COR-L47 (cell line): ENCODE measurements at places on chromosomes 12 and 14.

GRCh38 chr12:38662829-38663228 is 242.6 kb downstream of the CPNE8 start:
- no peak for DNase-seq

GRCh38 chr12:90010089-90010488 is 301.5 kb upstream of the ATP2B1 start:
- DNase-seq: peak; percentile 2

DNA sequence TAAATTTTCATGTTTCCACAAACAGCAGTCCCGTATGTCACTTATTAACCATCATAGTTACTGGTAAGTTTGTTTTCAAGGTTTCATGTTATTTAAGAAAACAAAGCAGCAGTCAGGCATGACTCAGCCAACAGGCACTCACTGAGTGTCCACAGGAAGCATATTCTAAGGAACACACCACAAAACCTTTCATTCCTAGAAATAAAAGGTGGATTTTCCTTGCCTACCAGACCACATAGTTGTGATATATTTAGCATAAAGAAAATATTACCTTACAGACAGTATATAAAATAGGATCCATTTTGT is 143.3 kb upstream of the AVPR1A start:
- no peak for DNase-seq

- DNase-seq: no peak
These were observed 77.2 kb downstream of the ARL6IP4 start for GRCh38 chr12:123057513-123058265.

DNA sequence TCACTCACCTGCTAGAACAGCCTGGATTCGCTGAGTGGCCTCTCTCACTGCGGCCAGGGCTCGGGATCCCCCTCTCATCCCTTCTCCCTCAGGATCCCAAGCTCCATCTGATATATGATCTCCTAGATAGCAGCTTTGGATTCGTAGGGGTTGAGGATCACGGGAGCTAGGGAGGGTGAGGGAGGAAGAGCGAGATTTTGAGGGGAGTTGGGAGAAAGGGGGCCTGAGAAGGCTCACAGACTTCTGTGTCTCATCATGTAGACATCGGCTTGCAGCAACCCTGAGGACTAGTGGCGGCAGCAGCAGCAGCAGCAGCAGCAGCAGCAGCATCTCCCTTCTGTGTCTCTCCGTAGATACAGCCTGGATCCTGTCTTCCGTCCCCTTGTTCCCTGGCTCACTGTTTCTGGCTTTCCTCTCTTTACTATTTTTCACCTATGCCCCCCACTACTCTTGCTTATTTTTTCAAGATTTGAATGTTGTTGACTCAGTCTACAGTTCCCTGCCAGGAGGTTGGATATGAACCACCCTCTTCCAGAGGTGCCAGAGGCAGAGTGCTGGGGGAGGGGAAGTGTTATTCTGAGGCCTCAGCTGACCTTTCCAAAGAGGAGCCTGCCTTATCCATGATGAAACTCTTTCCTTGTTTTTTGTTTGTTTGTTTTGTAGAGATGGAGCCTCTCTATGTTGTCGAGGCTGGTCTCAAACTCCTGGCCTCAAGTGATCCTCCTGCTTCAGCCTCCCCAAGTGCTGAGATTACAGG is at the start of gene CIROP:
TSS of gene CIROP (minus strand) at position 399 of the 757 bp plus-strand sequence. CDS start at position 330, 69 bp downstream.
- no peak for DNase-seq

DNA sequence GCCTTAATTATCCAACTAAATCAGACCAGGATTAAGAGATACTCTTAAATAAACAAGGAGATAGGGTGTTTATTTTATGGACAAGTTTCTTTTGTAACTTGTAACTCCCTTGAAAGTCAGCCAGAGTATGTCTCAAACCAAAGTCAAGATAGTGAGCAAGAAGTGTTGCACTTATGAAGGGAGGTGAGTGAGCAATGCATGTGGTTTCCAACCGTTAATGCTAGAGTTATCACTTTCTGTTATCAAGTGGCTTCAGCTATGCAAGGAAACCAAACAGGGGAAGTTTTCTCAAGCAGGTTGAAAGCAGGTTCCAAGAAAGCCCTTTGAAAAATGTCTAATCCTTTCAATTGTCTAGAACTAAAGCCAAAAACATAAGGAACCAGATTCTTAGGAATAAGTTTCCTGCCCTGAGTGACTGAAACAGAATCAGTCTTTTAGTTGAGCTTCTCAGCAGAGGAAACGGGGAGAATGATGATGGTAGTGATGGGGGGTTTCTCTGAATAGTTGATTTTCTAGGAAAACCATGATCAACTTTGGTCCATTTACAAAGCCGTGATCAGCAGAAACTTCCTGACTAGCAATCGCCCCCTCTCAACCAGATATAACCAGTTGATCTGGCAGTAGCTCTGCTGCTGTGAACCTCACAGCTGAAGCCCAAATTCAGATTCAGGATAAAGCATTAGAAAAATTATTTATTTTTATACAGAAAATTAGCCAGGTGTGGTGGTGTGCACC is 128.4 kb downstream of the DAD1 start:
- no peak for DNase-seq

GRCh38 chr12:93616584-93617101 is 44.2 kb downstream of the SOCS2 start:
- no peak for DNase-seq

- no peak for DNase-seq
These were observed 285.9 kb upstream of the TMPO start for GRCh38 chr12:98229540-98229924.

DNA sequence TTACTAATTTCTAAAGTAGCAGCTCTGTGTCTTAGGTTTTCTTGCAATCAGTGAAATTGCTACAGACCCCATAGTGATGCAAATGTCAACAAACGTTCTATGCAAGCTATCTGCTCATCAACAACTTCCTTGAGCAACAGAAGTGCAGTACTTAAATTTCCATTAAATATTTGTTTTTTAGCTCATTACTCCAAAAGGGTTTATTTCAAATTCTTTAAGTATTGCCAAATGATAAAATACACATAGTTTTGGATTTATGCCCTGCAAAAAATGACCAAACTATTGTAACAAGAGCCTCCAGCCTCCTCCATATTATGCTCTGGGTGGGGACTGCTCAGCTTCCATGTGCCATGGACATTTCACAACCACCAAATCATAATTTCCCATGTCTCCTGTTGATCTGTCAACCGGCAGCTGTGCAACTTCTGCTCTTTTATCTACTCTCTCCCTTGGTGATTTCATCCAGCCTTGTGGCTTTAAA is 4.4 kb downstream of the BDKRB1 start:
- no peak for DNase-seq

- DNase-seq: no peak
These were observed 8.5 kb downstream of the LTBR start for GRCh38 chr12:6392504-6392903.

- DNase-seq: peak; percentile 44
These were observed 141.1 kb downstream of the ALG10 start for GRCh38 chr12:34163443-34163842.

GRCh38 chr14:75231320-75231719 is 47.3 kb upstream of the FOS start:
- no peak for DNase-seq

- DNase-seq: no peak
These were observed 151.5 kb downstream of the PRKCH start for GRCh38 chr14:61472801-61473376.

GRCh38 chr12:62659453-62660295 is 193.0 kb downstream of the MON2 start:
- DNase-seq: peak; percentile 52

GRCh38 chr12:101430456-101430855 is 22.9 kb upstream of the ARL1 start:
- DNase-seq: no peak

GRCh38 chr14:93956514-93957332 is 19.6 kb downstream of the ASB2 start:
- no peak for DNase-seq

DNA sequence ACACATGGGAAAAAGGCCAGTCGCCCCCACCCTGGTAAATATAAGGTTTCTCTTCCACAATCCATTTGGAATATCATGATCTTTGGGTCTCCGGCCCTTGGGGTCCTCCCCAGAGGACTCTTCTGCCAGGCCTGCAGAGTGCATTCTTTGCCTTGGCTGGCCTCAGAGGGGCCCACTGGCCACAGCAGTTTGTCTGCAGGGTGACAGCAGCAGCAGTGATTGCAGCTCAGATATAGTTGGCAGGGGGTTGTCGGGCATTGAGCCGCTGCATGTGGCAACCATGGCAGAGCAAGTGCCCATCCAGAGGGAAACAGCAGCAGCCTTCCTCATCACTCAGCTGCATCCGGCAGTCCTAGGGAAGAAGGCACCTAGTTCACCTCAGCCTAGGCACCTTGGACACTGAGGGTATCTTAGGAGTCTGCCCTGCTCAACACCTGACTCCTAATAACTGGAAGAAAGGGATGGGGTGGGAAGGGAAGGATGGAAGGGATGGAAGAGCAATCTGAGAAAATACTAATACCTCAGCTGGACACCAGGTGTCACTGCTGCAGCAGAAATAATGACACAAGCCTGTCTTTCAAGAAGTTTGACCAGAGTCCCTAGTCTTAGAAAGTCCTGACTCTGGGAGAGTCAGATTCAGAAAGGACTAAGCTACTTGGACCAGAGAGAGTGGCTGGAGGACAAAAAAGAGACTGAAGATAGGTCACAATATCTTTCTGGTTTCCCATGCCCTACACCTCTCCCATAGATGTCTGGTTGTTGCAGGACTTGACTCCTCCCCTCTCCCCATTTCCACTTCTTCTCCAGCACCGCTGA is 8.9 kb downstream of the AJUBA start:
- peak; percentile 16 for DNase-seq

GRCh38 chr12:3275171-3276041 is 198.2 kb downstream of the TSPAN9 start:
- peak; percentile 10 for DNase-seq

GRCh38 chr12:58888131-58888783 is 32.0 kb downstream of the LRIG3 start:
- DNase-seq: peak; percentile 87

DNA sequence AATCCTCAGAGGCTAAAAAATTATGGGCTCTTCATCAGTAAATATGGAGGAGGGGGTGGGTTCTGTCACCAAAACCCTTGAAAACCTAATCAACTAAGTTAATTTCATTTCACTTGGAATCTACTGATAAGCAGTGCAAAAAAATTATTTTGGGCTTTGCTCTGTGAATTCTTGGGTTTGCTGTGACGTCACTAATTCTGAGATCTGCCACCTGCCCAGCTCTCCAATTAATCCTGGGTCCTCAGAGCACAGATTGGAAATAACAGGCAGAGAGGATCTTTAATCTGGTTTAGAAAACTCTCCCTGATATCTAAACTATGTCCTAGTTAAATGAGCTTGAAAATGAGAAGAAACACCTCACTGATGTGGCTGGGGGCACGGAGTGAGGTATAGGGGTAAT is 903.2 kb downstream of the AACS start:
- DNase-seq: no peak

GRCh38 chr12:127150479-127150878 is 1116.5 kb upstream of the TMEM132C start:
- DNase-seq: no peak

GRCh38 chr12:31318657-31319269 is 7.2 kb downstream of the SINHCAF start:
- no peak for DNase-seq

GRCh38 chr12:116880213-116880816 is 926 bp downstream of the HRK start:
- DNase-seq: no peak

DNA sequence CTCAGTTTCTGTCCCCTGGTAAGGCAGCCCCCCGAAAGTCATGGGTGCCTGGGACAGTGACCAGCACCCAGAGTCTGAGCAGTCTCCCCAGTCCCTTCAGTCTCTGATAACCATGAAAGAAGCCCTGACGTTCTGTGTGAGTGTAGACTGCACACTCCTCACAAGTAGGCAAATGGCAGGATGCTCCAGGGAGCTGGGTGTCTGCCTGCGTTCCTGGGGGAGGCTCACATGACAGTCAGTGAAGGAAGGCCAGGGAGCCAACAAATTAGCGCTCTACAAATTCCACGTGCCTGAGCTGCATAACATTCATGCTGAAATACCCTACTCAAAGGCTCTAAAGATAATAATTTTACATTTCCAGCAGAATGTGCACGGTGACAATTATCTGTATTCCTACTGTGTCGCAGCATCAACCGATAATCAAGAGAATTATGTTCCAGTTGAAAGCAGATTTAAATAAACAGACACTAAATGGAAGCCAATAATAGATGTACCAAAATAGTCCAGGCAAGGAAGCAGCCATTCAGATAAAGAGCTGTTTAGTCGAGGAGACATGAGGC is 56.3 kb downstream of the ASCL1 start:
- DNase-seq: peak; percentile 80

DNA sequence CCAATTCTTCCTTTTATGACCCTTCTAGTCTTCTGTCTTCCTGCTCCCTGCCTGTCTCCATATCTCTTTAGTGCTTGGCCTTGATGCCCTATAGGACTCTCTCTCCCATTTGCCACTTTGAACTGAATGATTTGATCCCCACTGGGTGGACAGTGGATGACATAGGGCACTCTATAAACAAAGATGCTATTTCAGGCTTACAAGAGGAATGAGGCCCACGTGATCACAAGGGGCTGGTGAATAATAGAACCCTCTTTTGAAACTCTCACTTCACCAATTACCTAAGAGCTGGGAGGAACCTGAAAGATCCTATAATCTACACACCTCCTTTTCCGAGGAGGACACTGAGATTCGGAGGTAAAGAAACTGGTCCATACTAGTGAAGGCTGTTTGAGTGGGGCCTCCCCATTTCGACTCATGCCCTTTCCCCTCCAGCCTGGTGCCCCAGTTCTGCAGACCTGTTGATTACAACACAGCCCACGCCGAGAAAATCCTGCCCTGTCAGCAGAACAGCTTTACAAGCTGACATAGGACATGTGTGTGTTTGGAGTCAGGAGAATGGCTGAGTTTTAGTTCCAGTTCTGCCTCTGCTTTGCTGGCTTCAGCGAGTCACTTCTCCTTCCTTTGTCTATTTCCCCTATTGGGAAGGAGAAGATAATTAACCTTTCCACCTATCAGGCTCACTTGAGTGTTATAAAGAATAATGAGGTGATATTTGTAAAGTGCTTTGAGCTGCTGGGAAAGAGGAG is 400.3 kb downstream of the ZFP36L1 start:
- DNase-seq: no peak

GRCh38 chr14:64654246-64654900 is 49.9 kb upstream of the PLEKHG3 start:
- no peak for DNase-seq

DNA sequence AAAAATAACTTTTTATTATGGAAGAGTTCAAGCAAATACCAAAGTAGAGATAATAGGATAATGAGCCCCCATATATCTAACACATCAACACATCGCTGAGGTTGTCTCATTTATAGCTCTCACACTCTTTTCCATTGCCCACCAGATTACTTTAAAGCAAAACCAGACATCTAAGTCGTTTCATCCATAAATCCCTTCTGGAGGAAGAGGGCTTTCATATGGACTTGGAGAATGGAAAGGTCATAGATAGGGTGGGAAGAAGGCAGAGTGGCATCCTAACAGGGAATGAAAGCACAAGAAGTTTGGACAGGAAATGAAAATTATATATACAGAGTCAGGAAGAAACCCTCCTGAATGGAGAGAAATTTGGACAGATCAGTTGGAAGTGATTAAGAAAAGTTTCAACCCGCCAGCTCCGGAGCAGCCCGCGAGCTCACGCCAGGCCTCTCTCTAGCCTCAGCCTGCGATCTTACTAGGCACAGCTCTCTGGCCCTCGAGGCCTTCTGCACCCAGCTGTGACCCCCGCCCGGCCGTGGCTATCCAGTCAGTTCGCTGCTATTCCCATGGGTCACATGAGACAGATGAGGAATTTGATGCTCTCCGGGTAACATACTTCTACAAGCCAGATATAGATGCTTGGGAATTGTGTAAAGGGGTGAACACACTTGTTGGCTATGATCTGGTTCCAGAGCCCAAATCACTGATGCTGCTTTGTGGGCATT is 48.4 kb upstream of the NID2 start:
- DNase-seq: no peak

GRCh38 chr12:119340578-119340977 is 6.0 kb downstream of the CCDC60 start:
- no peak for DNase-seq
